ENCODE measurements at places on chromosomes 1 and 21.

DNA sequence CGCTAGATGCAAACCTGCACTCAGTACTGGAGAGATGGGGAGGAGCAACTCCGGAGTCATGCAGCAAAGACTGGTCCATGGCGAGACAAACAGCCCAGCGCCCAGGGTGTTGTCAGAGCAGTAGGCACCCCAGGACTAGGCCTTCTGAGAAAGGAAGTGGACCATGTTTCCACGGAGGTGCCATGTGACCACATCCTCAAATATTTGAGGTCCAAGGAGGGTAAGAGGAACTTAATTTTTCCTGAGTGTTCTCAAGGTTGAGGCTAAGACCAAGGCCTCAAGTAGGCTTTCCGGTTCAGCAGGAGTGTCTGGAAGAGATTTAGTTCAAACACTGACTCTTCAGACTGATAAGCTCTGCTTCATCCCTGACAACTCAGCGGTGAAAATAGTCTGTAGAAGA, 186.2 kb downstream of the RHOU start:
- peak; percentile 98 for DNase-seq

- DNase-seq = no peak
These were observed 154.7 kb downstream of the GRIK3 start for GRCh38 chr1:36879613-36880012.

DNA sequence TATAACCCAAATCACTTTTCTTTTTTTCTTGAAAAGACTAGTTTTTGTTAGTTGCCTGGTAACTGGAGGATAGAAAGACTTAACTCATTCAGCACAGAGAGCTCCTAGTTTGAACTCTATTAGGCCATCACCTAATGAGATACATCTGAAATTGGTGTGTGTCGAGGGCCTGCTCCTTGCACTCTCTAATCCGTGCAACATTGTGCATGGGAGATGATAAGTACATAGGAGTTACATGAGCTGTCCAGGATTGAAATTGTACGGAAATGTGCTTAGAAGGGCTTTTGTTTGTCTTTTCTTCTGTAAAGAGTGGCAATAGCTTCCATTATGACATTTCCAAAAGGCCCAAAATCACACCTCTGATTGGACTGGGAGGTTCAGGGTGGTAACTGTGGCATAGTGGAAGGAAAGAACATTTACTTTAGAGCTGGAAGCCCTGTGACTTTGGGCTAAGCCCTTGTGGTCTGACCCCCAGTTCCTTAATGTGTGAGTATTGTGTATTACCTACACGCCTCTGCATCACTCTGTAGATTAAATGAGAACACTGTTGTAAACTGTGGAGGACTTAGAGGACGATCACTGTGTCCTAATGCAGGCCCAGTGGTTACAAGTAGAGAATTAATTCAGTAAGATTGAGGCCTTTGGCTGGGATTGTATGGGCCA, 71.2 kb downstream of the FGGY start:
- no peak for DNase-seq

GRCh38 chr1:224615861-224616755, at the start of gene CNIH3:
CNIH3 (plus strand) TSS chr1:224616317; CDS start chr1:224617175, 858 bp downstream.
- DNase-seq = no peak

DNA sequence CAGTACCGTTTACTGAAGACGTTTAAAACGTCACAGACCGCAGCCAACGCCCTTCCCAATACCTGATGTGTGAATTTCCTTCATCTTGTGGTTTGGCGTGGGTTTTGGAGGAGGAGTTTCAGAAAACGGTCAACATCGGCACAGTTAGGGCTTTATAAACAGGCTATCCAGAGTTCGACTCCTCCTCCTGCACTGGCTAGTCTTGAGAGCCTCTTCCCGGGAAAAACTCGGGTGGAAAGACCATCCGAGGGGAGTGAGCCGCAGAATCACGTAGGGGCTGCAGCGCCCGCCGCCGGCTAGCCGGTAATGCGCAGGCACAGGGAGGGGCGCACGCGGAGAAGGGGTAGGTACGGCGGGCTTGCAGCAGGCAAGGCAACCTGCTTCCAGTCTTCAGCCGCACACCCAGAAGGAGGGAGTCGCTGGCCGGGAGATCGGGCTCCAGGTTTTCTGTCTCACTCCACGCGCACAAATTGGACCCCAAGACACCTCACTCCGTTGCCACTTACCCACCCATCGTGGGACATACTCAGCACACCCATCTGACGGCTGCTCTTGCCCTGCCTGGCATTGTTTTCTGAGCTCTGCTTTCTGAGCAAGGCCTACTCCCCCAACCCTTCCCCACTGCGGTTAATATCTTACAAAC, 25.4 kb downstream of the SLC19A2 start:
- DNase-seq = no peak
